Caki2 (cell line): ENCODE measurements at places on chromosomes 11 and 22. TPM values are rescaled to one million over a fixed set of nuclear protein-coding genes. Genes with fewer than 3 reads are reported as not detected.

Gene PANX3
- not detected in 2 replicates for total RNA-seq

Gene PRR33
- total RNA-seq, result not detected in 2 replicates

Gene KRTAP5-11
- not detected in 2 replicates for total RNA-seq

Gene TMEM191B
- total RNA-seq, result not detected in 2 replicates

Gene OR5B21
- not detected in 2 replicates for total RNA-seq

Gene CRACR2B
- 15.0 and 29.5 TPM in 2 replicates for total RNA-seq
